Caco-2 (cell line): ENCODE measurements at places on chromosomes 1 and 21. TPM values are rescaled to one million over a fixed set of nuclear protein-coding genes. Genes with fewer than 3 reads are reported as not detected.

- H3K27me3 ChIP-seq, result no peaks in the 10 kb centered on the region
- no peak overlapping the region for H3K4me3 ChIP-seq
- DNase-seq, result no peak
- H3K36me3 ChIP-seq, result no peaks in the 10 kb centered on the region
These were observed 64.7 kb downstream of the NRIP1 start for GRCh38 chr21:15000081-15000480.

- H3K4me1 ChIP-seq, result no peaks in the 10 kb centered on the region
- no peaks in the 10 kb centered on the region for H3K27me3 ChIP-seq
- H3K4me3 ChIP-seq, result no peak overlapping the region
- no peak for DNase-seq
- no peak overlapping the region for H3K27ac ChIP-seq
These were observed 7.5 kb downstream of the MMEL1 start for GRCh38 chr1:2625311-2625710.

DNA sequence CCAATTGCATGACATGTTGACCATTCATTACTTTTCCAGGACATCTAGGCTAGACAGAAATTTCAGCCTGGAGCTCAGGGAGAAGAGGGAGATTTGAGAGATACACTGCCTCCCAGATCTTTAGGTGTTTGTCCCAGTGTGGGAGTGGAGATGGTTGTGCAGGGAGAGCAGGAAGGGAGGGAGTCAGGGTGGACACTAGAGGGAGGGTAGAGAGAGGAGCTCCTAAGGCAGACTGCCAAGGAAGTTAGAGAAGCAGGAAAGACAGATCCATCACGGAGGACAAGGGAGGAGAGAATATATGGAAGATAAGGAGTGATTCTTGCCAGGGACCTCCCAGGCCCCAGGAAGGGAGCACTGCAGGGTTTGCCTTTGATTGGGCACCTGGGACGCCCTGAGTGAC is 8.7 kb downstream of the CDCA8 start:
- H3K4me3 ChIP-seq, result no peak overlapping the region
- H3K27ac ChIP-seq, result no peak overlapping the region
- no peaks in the 10 kb centered on the region for H3K36me3 ChIP-seq

DNA sequence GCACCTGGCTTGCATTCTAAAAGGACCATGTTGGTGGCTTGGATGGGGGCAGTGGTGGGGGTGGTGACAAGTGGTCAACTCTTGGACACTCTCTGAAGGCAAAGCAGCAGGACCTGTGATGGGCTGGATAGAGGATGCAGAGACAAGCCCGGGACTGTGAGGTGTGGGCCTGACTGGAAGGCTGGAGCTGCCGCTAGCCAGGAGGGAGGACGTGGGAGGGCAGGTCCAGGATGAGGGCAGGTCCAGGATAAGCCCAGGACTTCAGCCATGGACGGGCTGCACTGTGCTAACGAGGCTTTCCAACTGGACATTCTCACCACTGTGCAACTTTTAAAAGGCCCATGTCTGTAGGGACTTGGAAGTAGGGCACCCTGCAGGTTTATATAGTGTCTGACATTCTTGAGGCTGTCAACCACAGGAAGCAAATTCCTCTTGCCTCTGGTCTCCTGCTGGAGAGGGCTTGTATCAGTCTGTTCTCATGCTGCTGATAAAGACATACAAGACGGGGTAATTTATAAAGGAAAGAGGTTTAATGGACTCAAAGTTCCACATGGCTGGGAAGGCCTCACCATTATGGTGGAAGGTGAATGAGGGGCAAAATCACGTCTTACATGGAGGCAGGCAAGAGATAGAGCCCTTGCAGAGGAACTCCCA is 8.3 kb upstream of the C1orf167 start:
- H3K27ac ChIP-seq, result no peak overlapping the region
- H3K4me1 ChIP-seq, result no peaks in the 10 kb centered on the region
- no peaks in the 10 kb centered on the region for H3K36me3 ChIP-seq
- DNase-seq, result no peak
- H3K27me3 ChIP-seq, result no peaks in the 10 kb centered on the region
- no peak overlapping the region for H3K4me3 ChIP-seq

DNA sequence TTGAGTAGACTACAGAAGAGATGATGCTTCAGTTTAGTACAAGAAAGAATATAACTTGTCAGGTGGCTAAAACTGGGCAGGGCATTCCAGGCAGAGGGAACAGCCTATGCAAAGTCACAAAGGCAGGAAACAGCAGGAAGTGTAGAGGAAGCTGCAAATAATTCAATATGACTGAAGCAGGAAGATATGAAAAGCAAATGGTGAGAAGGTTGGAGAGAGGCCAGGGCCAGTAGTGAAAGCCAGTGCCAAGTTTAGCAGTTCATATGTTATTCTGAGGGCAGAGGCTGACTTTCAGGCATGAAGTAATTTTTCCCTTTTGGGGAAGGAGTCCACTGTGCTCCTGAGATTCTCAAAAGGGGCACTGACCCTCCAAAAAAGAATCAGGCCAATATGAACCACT is 8.0 kb upstream of the YBX1 start:
- no peaks in the 10 kb centered on the region for H3K4me1 ChIP-seq
- no peaks in the 10 kb centered on the region for H3K36me3 ChIP-seq
- H3K27ac ChIP-seq, result no peak overlapping the region

- peaks cover 6% of the 10 kb centered on the region for H3K4me1 ChIP-seq
- DNase-seq, result no peak
- H3K27me3 ChIP-seq, result no peaks in the 10 kb centered on the region
- H3K36me3 ChIP-seq, result no peaks in the 10 kb centered on the region
- H3K27ac ChIP-seq, result no peak overlapping the region
These were observed 19.2 kb upstream of the RSPO1 start for GRCh38 chr1:37653906-37654305.

DNA sequence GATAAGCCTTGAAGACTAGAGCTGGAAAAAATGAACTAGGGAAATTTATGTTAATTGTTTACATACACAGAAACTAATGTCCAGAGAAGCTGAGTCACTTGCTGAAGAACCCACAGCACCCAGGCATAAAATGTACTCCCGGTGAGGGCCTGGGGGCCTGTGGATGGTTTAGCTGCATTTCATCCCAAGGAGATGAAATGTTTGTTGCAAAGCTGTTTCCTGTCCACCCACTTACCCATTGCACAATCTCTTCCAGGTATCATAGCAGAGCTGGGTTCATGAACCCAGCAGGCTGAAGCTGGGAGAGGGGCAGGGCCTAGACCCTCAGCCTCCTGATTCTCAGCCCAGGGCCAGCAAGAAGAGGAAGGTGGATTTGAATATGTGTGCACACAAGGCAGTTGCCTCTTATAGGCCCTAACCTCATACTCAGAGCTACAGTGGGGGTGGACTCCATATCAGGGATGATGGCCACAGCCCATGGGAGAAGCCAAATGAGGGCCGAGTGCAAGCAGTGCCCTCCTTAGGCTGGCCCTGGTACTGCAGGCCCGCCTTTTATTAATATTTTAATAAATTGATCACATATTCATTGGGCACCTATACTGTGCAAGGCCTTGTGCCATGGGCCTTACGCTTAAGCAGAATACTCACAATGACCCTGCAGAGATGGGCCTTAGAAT is 110.8 kb downstream of the LACTBL1 start:
- H3K27ac ChIP-seq, result no peak overlapping the region
- no peak overlapping the region for H3K4me3 ChIP-seq

- H3K27ac ChIP-seq, result no peak overlapping the region
- H3K27me3 ChIP-seq, result no peaks in the 10 kb centered on the region
- H3K4me1 ChIP-seq, result no peaks in the 10 kb centered on the region
- no peaks in the 10 kb centered on the region for H3K36me3 ChIP-seq
- no peak for DNase-seq
These were observed 195.2 kb downstream of the S1PR1 start for GRCh38 chr1:101431956-101432510.

DNA sequence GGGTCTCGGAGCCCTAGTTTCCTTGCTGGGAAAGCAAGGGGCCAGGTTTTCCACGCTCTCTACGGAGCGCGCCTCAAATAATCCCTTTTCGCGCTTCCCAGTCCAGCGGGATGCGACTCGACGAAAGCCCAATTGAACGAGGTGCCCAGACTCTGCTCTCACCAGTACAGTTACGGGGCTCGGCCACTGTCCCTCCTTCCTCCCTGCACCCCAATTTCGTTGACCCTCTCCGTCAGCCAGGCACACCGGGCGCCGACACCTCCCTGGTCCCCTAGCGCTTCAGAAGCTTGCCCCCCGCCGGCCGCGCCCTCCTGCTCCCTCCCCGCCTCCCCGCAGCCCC is 389 bp downstream of the SEMA6C start:
- no peaks in the 10 kb centered on the region for H3K36me3 ChIP-seq
- H3K27me3 ChIP-seq, result no peaks in the 10 kb centered on the region
- no peak overlapping the region for H3K27ac ChIP-seq

GRCh38 chr1:40042341-40042740 is 1.8 kb downstream of the CAP1 start:
- DNase-seq, result no peak
- H3K4me3 ChIP-seq, result no peak overlapping the region
- H3K36me3 ChIP-seq, result no peaks in the 10 kb centered on the region
- H3K27ac ChIP-seq, result peak overlapping the region; percentile 15

GRCh38 chr1:230737622-230738262 is 9.4 kb upstream of the CAPN9 start:
- no peak overlapping the region for H3K4me3 ChIP-seq
- no peaks in the 10 kb centered on the region for H3K4me1 ChIP-seq
- DNase-seq, result no peak
- H3K27me3 ChIP-seq, result no peaks in the 10 kb centered on the region

- DNase-seq, result no peak
- H3K4me1 ChIP-seq, result no peaks in the 10 kb centered on the region
- H3K27me3 ChIP-seq, result no peaks in the 10 kb centered on the region
- H3K27ac ChIP-seq, result no peak overlapping the region
These were observed 67.7 kb downstream of the SELENOF start for GRCh38 chr1:86846164-86846647.

DNA sequence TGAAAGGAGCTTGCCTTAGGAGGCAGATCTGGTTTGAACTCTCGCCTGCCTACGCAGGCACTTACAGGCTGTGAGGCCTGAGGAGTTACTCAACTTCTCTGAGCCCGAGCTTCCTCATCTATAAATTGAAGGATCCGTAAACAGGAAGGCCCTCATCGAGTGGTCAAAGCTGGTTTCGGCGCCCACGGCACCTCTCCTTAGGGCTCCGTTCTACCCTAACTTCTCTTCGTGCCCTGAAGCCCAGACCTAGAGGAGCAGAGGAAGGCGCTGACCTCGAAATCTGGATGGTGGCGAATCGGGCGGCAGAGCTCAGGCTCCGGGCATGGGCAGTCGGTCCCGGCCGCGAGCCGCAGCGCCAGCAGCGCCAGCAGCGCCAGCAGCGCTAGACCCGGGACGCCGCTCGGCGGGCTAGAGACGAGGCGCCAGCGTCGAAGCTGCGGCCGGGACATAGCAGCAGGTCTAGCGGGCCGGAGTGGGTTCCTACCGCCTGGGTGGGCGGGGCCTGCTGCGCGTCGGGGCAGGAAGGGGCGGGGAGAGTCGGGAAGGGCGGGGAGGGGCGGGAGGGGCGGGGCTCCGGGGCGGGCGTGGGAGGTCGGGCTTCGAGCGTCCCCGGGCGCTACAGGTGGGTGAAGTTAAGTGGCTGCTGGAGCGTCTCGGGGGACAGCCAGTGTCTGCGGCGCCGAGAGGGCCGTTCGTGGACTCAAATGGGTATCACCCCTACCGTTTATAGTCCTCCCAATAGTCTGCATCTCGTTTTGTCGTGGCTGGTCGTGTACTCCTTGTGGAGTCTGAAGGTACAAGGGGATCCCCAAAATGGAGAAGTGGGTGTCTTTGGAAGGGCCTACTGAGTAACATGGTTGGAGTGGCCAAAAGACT is at the start of gene CTBS:
CTBS (minus strand) TSS at position 474 of the 876 bp plus-strand sequence; CDS start at position 449, 25 bp downstream.
- no peaks in the 10 kb centered on the region for H3K27me3 ChIP-seq
- no peaks in the 10 kb centered on the region for H3K36me3 ChIP-seq
- H3K4me1 ChIP-seq, result peaks cover 8% of the 10 kb centered on the region; the same call in 1 of the 2 replicates
- DNase-seq, result peak; percentile 86
- H3K4me3 ChIP-seq, result peak within 1 kb of the TSS; percentile 67

GRCh38 chr1:27589441-27589840 is 14.5 kb downstream of the AHDC1 start:
- H3K36me3 ChIP-seq, result no peaks in the 10 kb centered on the region
- no peak for DNase-seq
- no peak overlapping the region for H3K27ac ChIP-seq
- H3K27me3 ChIP-seq, result no peaks in the 10 kb centered on the region
- no peak overlapping the region for H3K4me3 ChIP-seq

GRCh38 chr1:203593723-203594122 is 32.9 kb upstream of the ATP2B4 start:
- peak; percentile 40 for DNase-seq
- H3K36me3 ChIP-seq, result no peaks in the 10 kb centered on the region
- H3K27me3 ChIP-seq, result no peaks in the 10 kb centered on the region

GRCh38 chr1:21852282-21853130 is 40.4 kb downstream of the LDLRAD2 start:
- DNase-seq, result no peak
- no peak overlapping the region for H3K27ac ChIP-seq
- H3K4me1 ChIP-seq, result no peaks in the 10 kb centered on the region
- H3K4me3 ChIP-seq, result no peak overlapping the region

- no peaks in the 10 kb centered on the region for H3K27me3 ChIP-seq
- H3K4me1 ChIP-seq, result no peaks in the 10 kb centered on the region
- no peak for DNase-seq
These were observed 34.4 kb upstream of the HYI start for GRCh38 chr1:43488165-43488564.

DNA sequence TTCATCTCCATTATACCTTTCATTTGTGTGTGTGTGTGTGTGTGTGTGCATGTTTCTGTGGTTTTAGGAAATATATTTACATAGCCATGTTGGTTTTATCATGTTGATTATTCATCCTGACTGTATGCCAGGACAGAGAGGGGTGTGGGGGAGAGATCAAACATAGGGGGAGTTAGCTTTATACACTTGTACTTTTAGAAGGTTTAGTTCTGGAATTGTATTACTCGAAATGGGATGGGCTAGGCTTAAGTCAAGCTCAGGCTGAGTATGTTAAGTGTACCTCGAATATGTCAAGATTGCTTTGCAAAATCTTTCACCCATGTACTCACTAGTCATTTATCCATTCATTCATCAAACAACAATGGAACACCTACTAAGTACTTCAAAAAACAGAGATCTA is 123.3 kb downstream of the HMCN1 start:
- no peak for DNase-seq
- no peaks in the 10 kb centered on the region for H3K36me3 ChIP-seq
- H3K4me3 ChIP-seq, result no peak overlapping the region
- peaks cover 40% of the 10 kb centered on the region for H3K4me1 ChIP-seq
- no peak overlapping the region for H3K27ac ChIP-seq

DNA sequence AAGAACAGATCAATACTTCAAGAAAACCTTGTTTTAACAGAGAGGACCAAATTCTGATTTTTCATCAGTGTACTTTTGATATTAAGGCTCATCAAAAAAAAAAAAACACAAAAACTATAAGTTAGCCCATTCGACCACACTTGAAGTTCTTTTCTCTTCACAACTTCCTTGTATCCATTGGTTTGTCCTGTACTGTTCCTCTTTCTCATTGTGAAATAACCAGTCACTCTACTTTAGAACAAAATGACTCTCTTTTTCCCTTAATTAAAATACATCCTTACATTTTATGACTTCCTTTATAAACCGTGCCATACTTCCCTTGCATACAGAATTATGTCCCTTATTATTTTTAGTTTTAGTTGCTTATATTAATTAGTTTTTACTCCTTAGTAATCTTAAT is 8.4 kb downstream of the QSOX1 start:
- no peak overlapping the region for H3K27ac ChIP-seq
- no peaks in the 10 kb centered on the region for H3K36me3 ChIP-seq
- peaks cover 18% of the 10 kb centered on the region for H3K4me1 ChIP-seq
- no peak for DNase-seq
- H3K27me3 ChIP-seq, result no peaks in the 10 kb centered on the region

Gene AMPD1
- total RNA-seq, result not detected in 2 replicates

Gene NPHS2
- total RNA-seq, result not detected in 2 replicates

Gene CLEC20A
- total RNA-seq, result not detected in 2 replicates

Gene AURKAIP1
- total RNA-seq, result 187 and 200 TPM in 2 replicates

Gene FLG2
- not detected in 2 replicates for total RNA-seq

Gene TMEM81
- total RNA-seq, result 3.3 and 4.3 TPM in 2 replicates
